ENCODE measurements at places on chromosomes 5 and 9. TPM values are rescaled to one million over a fixed set of nuclear protein-coding genes. Genes with fewer than 3 reads are reported as not detected.

FBLL1 gene
- 1.2 TPM for polyA plus RNA-seq

EIF4EBP3 gene
- polyA plus RNA-seq, result 14.5 TPM

SLC6A19 gene
- polyA plus RNA-seq, result 60.5 TPM

ANGPTL2 gene
- 8.0 TPM for polyA plus RNA-seq

ROPN1L gene
- 0.54 TPM for polyA plus RNA-seq

HEMGN gene
- polyA plus RNA-seq, result 33.1 TPM

RANBP17 gene
- 15.4 TPM for polyA plus RNA-seq

TRAF2 gene
- polyA plus RNA-seq, result 14.8 TPM

ANKRD18A gene
- 2.5 TPM for polyA plus RNA-seq

GFI1B gene
- polyA plus RNA-seq, result 1.3 TPM
